Adrenal gland (tissue), 19 donors: ENCODE measurements at places on chromosomes 6 and 20. TPM values are rescaled to one million over a fixed set of nuclear protein-coding genes. Genes with fewer than 3 reads are reported as not detected.
A peak's percentile ranks its signal among the peaks of the same experiment; 100 is the strongest.

- H3K27ac ChIP-seq, result no peak overlapping the region
- H3K4me1 ChIP-seq, result no peaks in the 10 kb centered on the region
- H3K36me3 ChIP-seq, result no peaks in the 10 kb centered on the region
- DNase-seq, result no peak
- no peak overlapping the region for H3K4me3 ChIP-seq
Observed at GRCh38 chr6:108974201-108974600, 120.4 kb downstream of the SESN1 start.

DNA sequence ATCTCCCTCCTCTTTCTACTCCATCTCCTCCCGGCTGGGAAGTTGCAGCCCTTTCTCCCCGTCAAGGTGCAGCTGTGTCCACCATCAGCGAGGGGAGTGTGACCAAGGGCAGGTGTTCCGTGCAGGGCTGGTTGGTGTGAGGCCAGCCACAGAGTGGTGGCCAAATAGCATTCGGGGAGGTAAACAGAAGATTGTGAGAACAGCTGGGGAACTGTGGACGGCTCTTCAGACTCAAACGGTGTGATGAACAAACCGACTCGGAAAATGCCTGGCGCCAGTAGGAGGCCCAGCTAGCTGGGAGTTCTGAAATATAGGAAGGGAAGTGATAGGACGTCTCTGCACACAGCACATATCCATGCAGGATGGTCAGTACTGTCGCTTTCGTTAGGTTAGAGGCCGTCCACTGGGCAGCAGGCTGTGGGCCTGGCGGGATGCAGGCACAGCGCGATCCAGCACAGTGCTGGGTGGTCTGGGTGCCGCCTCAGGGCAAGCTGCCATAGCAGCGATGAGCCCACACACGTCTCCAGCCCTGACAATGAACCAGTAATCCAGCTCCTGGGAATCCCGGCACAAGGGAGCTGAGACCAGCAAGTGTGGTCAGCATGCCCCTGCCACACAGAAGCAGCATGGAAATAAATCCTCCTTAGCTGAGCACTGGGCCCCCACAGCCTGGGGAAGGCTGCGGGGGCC lies 258.1 kb downstream of the TAF4 start:
- no peaks in the 10 kb centered on the region for H3K27me3 ChIP-seq
- no peaks in the 10 kb centered on the region for H3K36me3 ChIP-seq
- no peak overlapping the region for H3K4me3 ChIP-seq
- DNase-seq, result no peak

DNA sequence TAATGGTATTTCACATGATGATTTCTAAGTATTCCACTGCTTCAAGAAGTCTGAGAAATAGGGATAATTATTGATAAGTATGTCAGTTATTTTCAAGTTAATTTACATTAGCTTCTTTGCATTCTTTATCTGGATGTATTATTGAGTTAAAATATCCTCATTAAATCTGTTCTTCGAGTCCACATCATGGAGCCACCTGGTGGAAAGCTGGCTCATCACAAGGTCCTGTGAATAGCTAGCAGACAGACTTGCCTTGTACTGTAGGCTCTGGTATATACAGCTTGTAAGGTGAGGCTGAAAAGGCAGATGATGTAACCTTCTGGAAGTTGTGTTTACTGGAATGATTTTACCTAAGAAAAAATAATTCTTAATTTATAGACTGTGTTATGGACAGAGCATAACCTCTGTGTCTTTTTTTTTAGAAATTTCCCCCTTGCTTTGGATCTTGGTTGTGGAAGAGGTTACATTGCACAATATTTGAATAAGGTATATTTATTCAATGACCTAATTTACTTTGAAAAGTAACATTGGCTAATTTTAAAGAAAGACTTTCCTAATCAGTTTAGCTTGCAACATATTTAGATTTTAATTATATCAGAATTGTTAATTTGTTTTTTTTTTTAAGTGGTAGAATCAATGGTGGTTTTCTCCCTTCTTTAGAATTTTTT lies 3.5 kb downstream of the NDUFAF5 start:
- H3K4me1 ChIP-seq, result peaks cover 32% of the 10 kb centered on the region
- no peaks in the 10 kb centered on the region for H3K27me3 ChIP-seq
- peak; percentile 72 for DNase-seq
- H3K4me3 ChIP-seq, result no peak overlapping the region

The SHLD1 gene
- 14.0 TPM for polyA plus RNA-seq

The COL11A2 gene
- polyA plus RNA-seq, result 0.05 TPM

The VWA7 gene
- 8.1 TPM for polyA plus RNA-seq

DNA sequence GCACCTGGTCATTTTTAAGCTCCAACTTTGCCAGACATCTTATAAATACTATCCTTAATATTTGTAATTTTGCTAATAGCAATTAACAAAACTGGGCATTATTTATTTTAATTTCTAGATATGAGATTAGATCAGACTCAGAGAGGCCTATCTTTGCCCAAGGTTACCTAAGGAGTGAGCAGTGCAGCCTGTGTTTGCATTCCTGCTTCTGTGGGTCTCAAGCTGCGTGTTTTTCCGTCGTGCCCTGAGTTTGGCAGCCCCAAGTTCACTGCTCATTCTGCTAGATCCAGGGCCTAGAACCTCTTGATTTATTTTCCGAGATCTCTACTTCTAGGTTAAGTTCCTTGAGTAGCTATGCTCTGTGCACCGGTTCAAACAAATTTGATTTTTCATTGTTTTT lies 11.0 kb upstream of the ADGRG6 start:
- no peak for DNase-seq
- H3K36me3 ChIP-seq, result no peaks in the 10 kb centered on the region
- H3K27me3 ChIP-seq, result no peaks in the 10 kb centered on the region
- no peaks in the 10 kb centered on the region for H3K4me1 ChIP-seq

GRCh38 chr6:2821554-2821953 lies 20.1 kb downstream of the SERPINB1 start:
- H3K27ac ChIP-seq, result no peak overlapping the region
- no peak for DNase-seq
- no peaks in the 10 kb centered on the region for H3K4me1 ChIP-seq
- no peaks in the 10 kb centered on the region for H3K27me3 ChIP-seq
- no peaks in the 10 kb centered on the region for H3K36me3 ChIP-seq

DNA sequence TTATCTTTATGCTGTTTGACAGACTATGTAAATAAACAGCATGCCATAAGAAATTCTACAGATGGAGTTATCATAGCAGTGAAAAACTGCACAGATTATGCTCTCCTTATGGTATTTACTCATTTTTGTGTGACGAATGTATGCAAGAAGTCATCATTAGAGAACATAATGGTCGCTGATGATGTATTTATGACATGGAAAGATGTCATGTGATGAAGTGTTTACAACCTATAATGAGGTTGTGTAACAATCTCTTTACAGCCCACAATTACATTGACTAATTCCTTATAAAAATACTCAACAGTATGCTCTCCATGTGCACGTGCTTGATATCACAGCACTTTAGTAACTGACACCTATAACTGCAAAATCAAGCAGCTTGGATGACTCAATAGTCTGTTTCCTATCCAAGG lies 192.4 kb downstream of the BMP2 start:
- no peak overlapping the region for H3K4me3 ChIP-seq
- H3K4me1 ChIP-seq, result no peaks in the 10 kb centered on the region
- no peak for DNase-seq
- no peaks in the 10 kb centered on the region for H3K27me3 ChIP-seq
- no peak overlapping the region for H3K27ac ChIP-seq
- H3K36me3 ChIP-seq, result no peaks in the 10 kb centered on the region

DNA sequence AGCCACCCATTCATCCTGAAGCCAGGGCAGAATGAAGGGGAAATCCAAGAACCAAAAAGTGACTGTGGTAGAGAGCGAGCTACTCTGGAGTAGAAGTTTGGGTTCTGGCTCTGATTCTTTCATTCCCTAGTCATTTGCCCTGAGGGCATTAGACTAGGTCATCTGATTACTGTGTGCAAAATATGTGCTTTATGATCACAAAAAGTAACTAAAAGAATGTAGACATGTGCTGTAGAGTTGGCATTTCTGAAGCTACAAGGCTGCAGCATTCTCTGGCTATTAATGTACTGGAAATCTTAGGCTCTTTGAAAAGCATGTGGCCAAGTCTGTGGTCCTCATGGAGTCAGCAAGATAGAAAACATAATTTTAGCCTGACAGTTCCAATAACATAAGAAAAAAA lies 94.2 kb downstream of the TBC1D7 start:
- H3K4me1 ChIP-seq, result no peaks in the 10 kb centered on the region
- H3K4me3 ChIP-seq, result no peak overlapping the region
- no peaks in the 10 kb centered on the region for H3K36me3 ChIP-seq
- DNase-seq, result no peak

The PNLDC1 gene
- polyA plus RNA-seq, result not detected

- no peak for DNase-seq
- peaks cover 88% of the 10 kb centered on the region for H3K27me3 ChIP-seq
- H3K27ac ChIP-seq, result no peak overlapping the region
- H3K4me1 ChIP-seq, result no peaks in the 10 kb centered on the region
- H3K4me3 ChIP-seq, result no peak overlapping the region
Observed at GRCh38 chr20:63009988-63010769, 3.4 kb upstream of the BHLHE23 start.

DNA sequence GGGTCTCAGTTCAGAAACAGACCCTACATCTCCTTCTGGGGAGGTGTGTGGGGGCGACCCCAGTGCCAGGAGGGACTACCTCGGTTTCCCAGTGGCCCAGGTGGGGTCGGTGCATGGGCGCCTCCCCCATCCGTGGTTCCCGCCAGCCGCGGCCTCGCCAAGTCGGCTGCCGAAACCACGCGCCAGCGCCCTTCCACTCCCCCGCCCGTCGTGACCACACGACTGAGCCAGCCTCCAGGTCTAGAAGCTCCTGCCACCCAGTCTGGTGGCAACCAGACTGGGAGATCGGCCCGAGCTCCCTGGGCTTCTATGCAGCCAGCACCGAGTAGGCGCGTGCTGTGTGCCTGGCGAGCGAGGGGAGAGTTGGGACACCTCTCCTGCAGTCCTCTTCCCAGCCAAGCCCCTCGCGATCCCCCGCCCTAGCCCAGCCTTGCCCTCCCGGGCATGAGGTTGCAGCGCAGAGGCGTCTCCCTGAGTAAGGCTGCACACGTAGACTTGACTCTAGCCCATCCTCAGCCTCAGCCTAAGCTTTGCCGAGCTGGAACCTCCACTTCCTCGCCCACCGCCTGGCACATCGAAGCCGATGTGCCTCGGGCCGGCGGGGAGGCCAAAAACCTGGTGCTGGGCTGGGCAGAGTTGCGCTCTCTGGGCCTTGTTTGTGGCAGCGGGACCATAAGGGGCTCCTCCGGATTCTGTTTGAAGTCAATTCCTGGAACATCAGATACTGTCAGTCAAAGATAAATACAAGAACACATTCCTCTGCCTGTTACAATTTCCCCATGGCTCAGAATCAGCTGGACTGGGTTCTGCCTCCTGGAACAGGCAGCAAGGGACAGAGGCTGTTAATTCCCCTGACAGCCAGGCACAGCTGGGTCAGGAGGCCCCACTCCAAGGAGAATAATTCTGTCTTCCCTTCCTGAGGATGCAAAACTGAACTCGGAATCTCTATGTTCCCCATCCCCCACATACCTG lies 1.5 kb upstream of the CPNE5 start:
- no peaks in the 10 kb centered on the region for H3K27me3 ChIP-seq
- H3K27ac ChIP-seq, result no peak overlapping the region
- no peak for DNase-seq
- no peaks in the 10 kb centered on the region for H3K36me3 ChIP-seq

GRCh38 chr20:16423311-16424212 lies 149.7 kb downstream of the KIF16B start:
- H3K36me3 ChIP-seq, result no peaks in the 10 kb centered on the region
- no peak for DNase-seq
- no peaks in the 10 kb centered on the region for H3K27me3 ChIP-seq
- no peaks in the 10 kb centered on the region for H3K4me1 ChIP-seq
- H3K27ac ChIP-seq, result peak overlapping the region; percentile 31

- no peak overlapping the region for H3K27ac ChIP-seq
- no peak for DNase-seq
- no peaks in the 10 kb centered on the region for H3K4me1 ChIP-seq
- H3K4me3 ChIP-seq, result no peak overlapping the region
Observed at GRCh38 chr6:27238010-27238983, 9.2 kb upstream of the PRSS16 start.

The MOXD1 gene
- polyA plus RNA-seq, result 45.0 TPM

- peaks cover 8% of the 10 kb centered on the region for H3K4me1 ChIP-seq
- no peak overlapping the region for H3K27ac ChIP-seq
- DNase-seq, result no peak
- H3K27me3 ChIP-seq, result no peaks in the 10 kb centered on the region
- no peaks in the 10 kb centered on the region for H3K36me3 ChIP-seq
- H3K4me3 ChIP-seq, result no peak overlapping the region
Observed at GRCh38 chr6:160347259-160348222, 637 bp upstream of the SLC22A3 start.

The NOX3 gene
- not detected for polyA plus RNA-seq

- no peaks in the 10 kb centered on the region for H3K36me3 ChIP-seq
- no peaks in the 10 kb centered on the region for H3K4me1 ChIP-seq
- H3K4me3 ChIP-seq, result no peak overlapping the region
- H3K27me3 ChIP-seq, result no peaks in the 10 kb centered on the region
- DNase-seq, result no peak
Observed at GRCh38 chr20:56588996-56589395, 40.1 kb upstream of the TFAP2C start.

- no peaks in the 10 kb centered on the region for H3K27me3 ChIP-seq
- H3K4me3 ChIP-seq, result no peak overlapping the region
- H3K27ac ChIP-seq, result no peak overlapping the region
- no peaks in the 10 kb centered on the region for H3K36me3 ChIP-seq
Observed at GRCh38 chr6:43377710-43378229, 8.3 kb upstream of the ZNF318 start.

The CD24 gene
- polyA plus RNA-seq, result 8.5 TPM

The C6orf132 gene
- 0.49 TPM for polyA plus RNA-seq

The OR2B6 gene
- not detected for polyA plus RNA-seq

The PRSS16 gene
- polyA plus RNA-seq, result 0.80 TPM

The CCN6 gene
- not detected for polyA plus RNA-seq

The OLIG3 gene
- not detected for polyA plus RNA-seq

- no peaks in the 10 kb centered on the region for H3K27me3 ChIP-seq
- H3K4me1 ChIP-seq, result peaks cover 8% of the 10 kb centered on the region
- H3K27ac ChIP-seq, result no peak overlapping the region
- no peak for DNase-seq
Observed at GRCh38 chr6:35186571-35186970, 27.2 kb upstream of the SCUBE3 start.

- no peaks in the 10 kb centered on the region for H3K4me1 ChIP-seq
- H3K36me3 ChIP-seq, result no peaks in the 10 kb centered on the region
- no peak overlapping the region for H3K4me3 ChIP-seq
- no peaks in the 10 kb centered on the region for H3K27me3 ChIP-seq
Observed at GRCh38 chr20:57434390-57434700, 43.1 kb downstream of the RBM38 start.

DNA sequence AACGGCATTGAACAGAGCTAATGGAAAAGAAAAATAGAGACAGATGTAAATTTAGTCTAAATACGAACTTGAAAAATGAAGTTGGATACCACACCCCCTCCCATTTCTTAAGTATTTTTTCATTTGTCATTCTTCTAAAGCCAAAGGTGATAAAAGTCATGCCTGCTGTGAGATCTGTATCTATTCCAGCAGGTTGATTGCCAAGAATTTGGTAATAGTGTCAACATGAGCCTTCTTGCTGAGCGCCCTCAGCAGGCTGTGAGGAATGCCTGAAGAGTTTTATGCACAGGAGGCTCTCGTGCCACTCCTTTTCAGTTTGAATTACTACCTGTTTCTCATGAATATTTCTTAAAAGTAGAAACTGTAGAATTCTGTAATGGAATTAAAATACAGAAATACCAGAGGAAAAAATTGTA lies 165.4 kb downstream of the QKI start:
- H3K27me3 ChIP-seq, result no peaks in the 10 kb centered on the region
- no peak for DNase-seq
- no peaks in the 10 kb centered on the region for H3K36me3 ChIP-seq
- H3K27ac ChIP-seq, result no peak overlapping the region

The C20orf141 gene
- not detected for polyA plus RNA-seq

- no peaks in the 10 kb centered on the region for H3K4me1 ChIP-seq
- no peaks in the 10 kb centered on the region for H3K36me3 ChIP-seq
- no peak overlapping the region for H3K4me3 ChIP-seq
- DNase-seq, result no peak
- no peaks in the 10 kb centered on the region for H3K27me3 ChIP-seq
- no peak overlapping the region for H3K27ac ChIP-seq
Observed at GRCh38 chr6:156585859-156586258, 191.3 kb upstream of the ARID1B start.

The TRIM10 gene
- not detected for polyA plus RNA-seq
